Nephron progenitor cell (in vitro differentiated cells): ENCODE measurements at places on chromosomes 11 and 22.

GRCh38 chr11:47400768-47401279 lies 7.6 kb upstream of the SLC39A13 start:
- no peak for DNase-seq

GRCh38 chr11:82889133-82890001 lies 10.9 kb downstream of the PRCP start:
- DNase-seq = peak; percentile 14

- no peak for DNase-seq
These were observed 53.6 kb downstream of the OSBPL5 start for GRCh38 chr11:3111466-3111865.

GRCh38 chr11:11731311-11732083 lies 109.7 kb upstream of the GALNT18 start:
- no peak for DNase-seq

GRCh38 chr11:128527046-128527445 lies 60.3 kb downstream of the ETS1 start:
- no peak for DNase-seq

- DNase-seq = no peak
These were observed 4.0 kb downstream of the SLCO2B1 start for GRCh38 chr11:75154646-75155569.

DNA sequence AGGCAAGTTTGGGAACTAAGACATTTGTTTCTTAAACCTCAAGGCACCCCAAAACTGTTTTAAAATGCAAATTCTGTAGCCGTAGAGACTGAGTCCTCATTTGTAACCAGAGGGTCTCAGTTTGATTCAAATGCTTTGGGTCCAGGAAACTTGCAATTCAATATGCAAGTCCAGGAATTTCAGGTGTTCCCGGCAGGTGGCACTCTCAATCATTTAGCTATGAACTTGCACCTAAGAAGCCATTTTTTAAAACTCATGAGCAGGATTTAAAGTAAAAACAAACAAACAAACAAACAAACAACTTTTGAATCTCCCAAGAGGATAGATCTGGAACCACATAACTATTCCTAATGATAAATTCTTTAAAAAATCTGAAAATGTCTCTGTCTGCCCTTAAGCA lies 8.7 kb upstream of the ABTB2 start:
- DNase-seq = no peak

- peak; percentile 45 for DNase-seq
These were observed 579 bp downstream of the TANGO2 start for GRCh38 chr22:20021196-20022181.

DNA sequence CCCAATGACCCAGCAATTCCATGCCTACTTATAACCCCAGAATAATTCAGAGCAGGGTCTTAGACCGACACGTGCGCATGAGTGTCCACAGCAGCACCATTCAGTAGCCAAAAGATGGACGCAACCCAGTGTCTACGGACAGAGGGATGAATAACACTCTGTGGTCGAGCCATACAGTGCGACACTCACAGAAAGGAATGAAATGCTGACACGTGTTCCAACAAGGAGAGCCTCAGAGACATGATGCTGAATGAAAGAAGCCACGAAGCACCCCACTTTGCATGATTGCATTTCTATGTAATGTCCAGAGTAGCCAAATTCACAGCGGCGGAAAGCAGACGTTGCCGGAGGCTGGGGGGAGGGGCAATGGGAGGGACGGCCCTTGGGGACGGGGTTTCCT lies 134.4 kb downstream of the CTTN start:
- no peak for DNase-seq

DNA sequence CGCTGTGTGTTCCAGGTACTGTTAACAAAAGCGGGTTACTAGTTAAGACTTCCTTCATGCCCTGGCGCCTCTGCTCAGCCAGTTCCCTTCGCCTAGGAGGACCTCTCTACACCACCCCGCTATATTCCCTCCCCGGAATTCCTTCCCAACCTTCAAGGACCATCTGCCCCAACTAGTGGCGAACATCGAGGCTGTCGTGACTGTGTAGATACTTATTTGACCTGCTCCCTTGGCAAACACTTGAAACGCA lies 450 bp upstream of the BCL2L13 start:
- DNase-seq = no peak

DNA sequence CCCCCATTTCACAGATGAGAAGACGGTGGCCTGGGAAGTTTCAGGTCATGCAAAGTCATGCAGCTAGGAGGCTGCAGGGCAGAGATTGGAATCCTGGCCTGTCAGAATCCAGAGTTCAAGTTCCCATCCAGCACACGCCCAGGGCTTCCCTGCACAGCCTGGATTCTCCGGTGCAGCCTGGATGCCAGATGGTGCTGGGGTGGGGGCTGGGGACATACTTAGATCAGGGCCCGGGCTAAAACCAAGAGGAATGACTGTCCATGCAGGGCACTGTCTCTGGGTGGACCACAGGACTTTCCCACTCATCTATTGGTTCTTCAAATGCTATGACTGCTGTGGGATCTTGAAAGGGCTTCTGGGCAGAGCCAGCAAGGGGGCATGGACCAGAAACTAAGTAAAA lies 24.6 kb downstream of the LMO1 start:
- no peak for DNase-seq

DNA sequence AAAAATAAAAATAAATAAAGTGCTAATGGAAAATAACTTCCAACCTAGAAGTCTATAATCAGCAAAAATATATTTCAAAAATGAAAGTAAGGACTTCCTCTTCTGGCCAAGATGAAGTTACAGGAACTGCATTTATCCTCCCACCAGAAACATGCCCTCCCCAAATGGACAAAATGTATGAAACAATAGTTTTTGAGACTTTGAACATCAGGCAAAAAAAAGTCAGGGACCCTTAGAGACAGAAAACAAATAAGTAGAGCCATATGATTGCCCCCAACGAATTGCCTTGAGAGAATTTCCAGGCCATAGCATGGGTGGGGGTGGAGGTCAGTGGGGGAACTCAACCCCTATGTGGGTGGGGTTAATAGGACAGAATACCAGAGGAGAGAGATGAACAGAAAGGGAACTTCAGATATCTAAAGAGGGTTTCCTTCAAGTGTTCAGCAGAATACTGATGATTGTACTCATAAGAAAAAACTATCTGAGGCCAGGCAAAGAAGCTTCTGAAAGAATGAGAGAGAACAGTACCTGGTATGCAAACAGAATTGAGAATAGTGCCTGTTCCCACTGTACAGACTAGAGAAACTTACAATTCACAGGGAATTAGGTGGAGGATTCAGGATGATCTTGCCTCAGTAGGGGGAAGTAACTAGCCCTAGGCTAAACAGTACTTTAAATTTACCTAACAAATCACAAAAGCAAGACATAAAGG lies 26.6 kb upstream of the IL10RA start:
- DNase-seq = no peak

DNA sequence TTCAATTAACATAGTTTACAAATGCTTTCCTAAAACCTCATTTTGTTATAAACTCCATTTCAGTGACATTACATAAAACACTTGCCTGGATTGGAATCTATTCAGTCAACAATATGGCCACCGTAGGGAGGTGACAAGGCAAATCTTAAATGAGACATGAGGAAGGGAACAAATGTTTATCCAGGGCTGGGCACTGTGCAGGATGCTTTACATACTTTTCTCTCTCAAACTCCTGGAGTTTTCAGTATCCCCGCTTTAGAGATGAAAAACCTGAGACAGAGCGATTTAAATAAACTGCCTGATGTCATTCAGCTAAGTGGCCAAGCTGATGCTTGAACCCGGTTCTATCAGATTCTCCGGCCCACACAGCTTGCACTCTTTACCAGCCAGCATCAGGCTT lies 259.9 kb downstream of the CADM1 start:
- DNase-seq = no peak

GRCh38 chr11:61978703-61979661 lies 11.5 kb upstream of the FTH1 start:
- no peak for DNase-seq

GRCh38 chr11:118497831-118498230 lies 29.4 kb upstream of the TTC36 start:
- DNase-seq = no peak

GRCh38 chr11:17443000-17443399 lies 33.6 kb downstream of the ABCC8 start:
- no peak for DNase-seq
